ENCODE measurements at places on chromosomes 4 and X. TPM values are rescaled to one million over a fixed set of nuclear protein-coding genes. Genes with fewer than 3 reads are reported as not detected.

Gene XG
- total RNA-seq: not detected

Gene GNRHR
- not detected for total RNA-seq

Gene ADGRL3
- not detected for total RNA-seq

Gene SSX2
- total RNA-seq: not detected

- DNase-seq: no peak
- no peak overlapping the region for H3K4me3 ChIP-seq
- H3K4me1 ChIP-seq: no peaks in the 10 kb centered on the region
- H3K36me3 ChIP-seq: no peaks in the 10 kb centered on the region
Observed at GRCh38 chr4:57090079-57090478, 20.1 kb downstream of the IGFBP7 start.

DNA sequence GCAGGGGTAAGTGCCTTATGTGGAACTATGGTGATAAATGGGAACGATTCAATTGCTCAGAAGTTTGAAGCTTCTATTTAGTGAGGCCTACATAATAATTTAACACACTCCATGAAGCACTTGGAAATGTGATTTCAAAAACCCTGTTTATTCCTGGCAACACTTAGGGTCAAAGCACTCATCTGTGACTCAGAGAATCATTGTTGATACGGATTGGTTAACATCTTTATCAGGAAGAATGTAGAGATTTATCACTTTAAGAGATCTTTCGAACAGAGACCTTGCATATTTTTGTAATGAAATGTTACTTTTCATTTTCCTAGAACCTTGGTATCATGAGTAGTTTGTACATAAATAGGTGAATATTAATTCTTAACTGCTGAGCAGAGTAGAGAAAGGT lies 269.1 kb upstream of the SLIT2 start:
- H3K4me3 ChIP-seq: no peak overlapping the region
- H3K27me3 ChIP-seq: no peaks in the 10 kb centered on the region
- no peak for DNase-seq
- no peaks in the 10 kb centered on the region for H3K4me1 ChIP-seq

- H3K27me3 ChIP-seq: no peaks in the 10 kb centered on the region
- H3K4me1 ChIP-seq: no peaks in the 10 kb centered on the region
- H3K36me3 ChIP-seq: no peaks in the 10 kb centered on the region
- no peak overlapping the region for H3K27ac ChIP-seq
Observed at GRCh38 chr4:42235304-42236021, 83.0 kb upstream of the BEND4 start.

DNA sequence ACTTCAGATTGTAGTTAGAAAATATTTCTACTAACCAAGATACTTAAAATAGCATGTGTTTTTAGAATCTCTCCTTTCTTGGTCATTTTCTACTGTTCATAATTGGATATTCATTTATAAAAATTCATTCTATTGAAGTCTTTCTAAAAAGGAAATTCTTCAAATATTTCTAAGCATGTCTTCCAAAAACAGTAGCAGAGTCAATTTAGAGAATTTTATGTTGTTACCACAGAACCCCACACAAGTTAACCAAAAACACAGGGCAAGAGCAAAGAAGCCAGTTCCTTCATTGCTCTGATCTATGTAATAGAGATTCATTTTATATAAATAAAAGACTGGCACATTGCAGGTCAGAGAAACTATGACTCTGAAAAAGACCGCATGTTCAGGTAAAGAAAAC lies 345.1 kb upstream of the PITX2 start:
- no peaks in the 10 kb centered on the region for H3K36me3 ChIP-seq
- no peaks in the 10 kb centered on the region for H3K27me3 ChIP-seq
- H3K27ac ChIP-seq: no peak overlapping the region
- H3K4me1 ChIP-seq: no peaks in the 10 kb centered on the region
- no peak for DNase-seq
- H3K4me3 ChIP-seq: no peak overlapping the region

GRCh38 chr4:94537921-94538628 lies 86.3 kb downstream of the PDLIM5 start:
- H3K36me3 ChIP-seq: no peaks in the 10 kb centered on the region

DNA sequence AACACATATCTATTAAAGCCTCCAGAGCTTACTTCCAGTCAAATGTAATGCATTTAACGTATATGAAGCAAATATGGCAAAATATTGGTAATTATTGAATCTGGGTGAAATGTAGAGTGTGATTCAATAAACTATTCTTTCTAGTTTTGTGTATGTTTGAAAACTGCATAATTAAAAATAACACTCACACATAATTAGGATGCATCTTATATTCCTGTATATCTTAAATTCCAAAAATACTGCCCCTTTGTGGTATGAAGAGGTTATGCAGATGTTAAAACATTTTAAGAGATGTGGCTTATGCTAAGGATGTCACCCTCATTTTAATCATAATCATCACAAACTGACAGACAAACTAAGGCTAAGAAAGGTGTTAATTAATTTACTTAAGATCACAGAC lies 182.9 kb downstream of the COX18 start:
- no peak for DNase-seq
- no peak overlapping the region for H3K27ac ChIP-seq
- no peaks in the 10 kb centered on the region for H3K27me3 ChIP-seq
- no peaks in the 10 kb centered on the region for H3K36me3 ChIP-seq
- H3K4me3 ChIP-seq: no peak overlapping the region
- no peaks in the 10 kb centered on the region for H3K4me1 ChIP-seq

- no peaks in the 10 kb centered on the region for H3K27me3 ChIP-seq
- no peaks in the 10 kb centered on the region for H3K36me3 ChIP-seq
- H3K4me1 ChIP-seq: no peaks in the 10 kb centered on the region
- no peak overlapping the region for H3K27ac ChIP-seq
- H3K4me3 ChIP-seq: no peak overlapping the region
Observed at GRCh38 chr4:110371016-110371770, 104.8 kb upstream of the ENPEP start.

- H3K36me3 ChIP-seq: no peaks in the 10 kb centered on the region
- peak; percentile 10 for DNase-seq
- peak overlapping the region; percentile 55 for H3K4me3 ChIP-seq
- H3K4me1 ChIP-seq: peaks cover 9% of the 10 kb centered on the region
- H3K27me3 ChIP-seq: no peaks in the 10 kb centered on the region
- H3K27ac ChIP-seq: no peak overlapping the region
Observed at GRCh38 chrX:155767051-155767875, 113.9 kb upstream of the VAMP7 start.

GRCh38 chrX:130100180-130100579 lies 10.1 kb downstream of the ELF4 start:
- H3K27me3 ChIP-seq: no peaks in the 10 kb centered on the region
- no peak for DNase-seq
- H3K27ac ChIP-seq: no peak overlapping the region

DNA sequence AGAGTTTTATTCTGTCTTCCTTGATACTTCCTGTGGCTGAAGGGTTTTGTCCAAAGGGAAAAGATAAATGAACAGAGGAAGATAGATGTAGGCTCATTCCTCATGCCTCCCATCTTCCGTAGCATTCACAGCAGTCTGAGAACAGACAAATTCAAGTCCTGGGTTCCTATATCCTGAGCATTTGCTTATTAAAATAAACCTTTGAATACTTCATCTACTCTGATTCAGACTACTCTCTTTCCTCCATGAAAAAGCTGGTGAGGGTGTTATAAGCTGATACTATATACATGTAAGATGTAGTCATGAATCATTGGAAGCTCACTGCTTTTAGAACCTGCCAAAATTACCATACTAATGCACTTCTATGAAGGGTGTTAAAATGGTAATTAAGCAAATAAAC lies 61.2 kb downstream of the GAB1 start:
- H3K4me3 ChIP-seq: no peak overlapping the region
- H3K27me3 ChIP-seq: no peaks in the 10 kb centered on the region
- no peak for DNase-seq

DNA sequence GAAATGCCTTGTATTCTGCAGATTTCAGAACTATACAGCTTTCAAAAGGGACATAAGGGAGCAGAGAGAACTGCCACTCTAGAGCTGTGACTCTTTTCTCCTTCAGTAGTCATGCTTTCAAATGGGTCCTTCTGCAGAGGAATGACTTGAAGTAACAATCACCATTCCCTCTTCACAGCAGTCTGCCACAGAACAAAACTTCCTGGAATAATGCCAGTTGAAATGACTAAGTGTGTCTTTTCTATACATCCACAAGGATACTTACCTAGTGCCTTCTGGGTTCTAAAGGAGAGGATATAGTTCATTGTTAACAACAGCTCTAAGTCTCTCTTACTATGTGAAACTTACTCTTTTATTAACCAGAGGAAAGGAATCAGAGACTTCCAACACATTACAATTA lies 515.4 kb upstream of the ATOH1 start:
- H3K4me3 ChIP-seq: no peak overlapping the region
- H3K4me1 ChIP-seq: no peaks in the 10 kb centered on the region
- H3K36me3 ChIP-seq: no peaks in the 10 kb centered on the region

DNA sequence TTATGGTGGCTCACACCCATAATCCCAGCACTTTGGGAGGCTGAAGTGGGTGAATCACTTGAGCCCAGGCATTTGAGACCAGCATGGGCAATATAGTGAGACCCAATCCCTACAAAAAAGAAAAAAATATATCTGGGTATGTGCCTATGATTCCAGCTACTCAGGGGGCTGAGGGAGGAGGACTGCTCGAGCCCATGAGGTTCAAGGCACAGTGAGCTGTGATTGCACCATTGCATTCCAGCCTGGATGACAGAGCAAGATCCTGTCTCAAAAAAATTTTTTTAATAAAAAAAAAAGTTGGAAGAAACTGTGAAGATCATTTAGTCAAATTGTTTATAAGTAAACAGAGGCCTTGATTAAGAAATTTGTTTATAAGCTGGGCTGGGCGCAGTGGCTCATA lies 39.7 kb downstream of the KLHL8 start:
- DNase-seq: no peak
- no peaks in the 10 kb centered on the region for H3K4me1 ChIP-seq
- no peak overlapping the region for H3K4me3 ChIP-seq
- no peaks in the 10 kb centered on the region for H3K27me3 ChIP-seq
- H3K36me3 ChIP-seq: no peaks in the 10 kb centered on the region
- H3K27ac ChIP-seq: no peak overlapping the region

- H3K27me3 ChIP-seq: no peaks in the 10 kb centered on the region
- no peak overlapping the region for H3K4me3 ChIP-seq
- no peaks in the 10 kb centered on the region for H3K36me3 ChIP-seq
- no peak for DNase-seq
- H3K4me1 ChIP-seq: no peaks in the 10 kb centered on the region
Observed at GRCh38 chr4:117692538-117692937, 341.7 kb upstream of the NDST3 start.

DNA sequence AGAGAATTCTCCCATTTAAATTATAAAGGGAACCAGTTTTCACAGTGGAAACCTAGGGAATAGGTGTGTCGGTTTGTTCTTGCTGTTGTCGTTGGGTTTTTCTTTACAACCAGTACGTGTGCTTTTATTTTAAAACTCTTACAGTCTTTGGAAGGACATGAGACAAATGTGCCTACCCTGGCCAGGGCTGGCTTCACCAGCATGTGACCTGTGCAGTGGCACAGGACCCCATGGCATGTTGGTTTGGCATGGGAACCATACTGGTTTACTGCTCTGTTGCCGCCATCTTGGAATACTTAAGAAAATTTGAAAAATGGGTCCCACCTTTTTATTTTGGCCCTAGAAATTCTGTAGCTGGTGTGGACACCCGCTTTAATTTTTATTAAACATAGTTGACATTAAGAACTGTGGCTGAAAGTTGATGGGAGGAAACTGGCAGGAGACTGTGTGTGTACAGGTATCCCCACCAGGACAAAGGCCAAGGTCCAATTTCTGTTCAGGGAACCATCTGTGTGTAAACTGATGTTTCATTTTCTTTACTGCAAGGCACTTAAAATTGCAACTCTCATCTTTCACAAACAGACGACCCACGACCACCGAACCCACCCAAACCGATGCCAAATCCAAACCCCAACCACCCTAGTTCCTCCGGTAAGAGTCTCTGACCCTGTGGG lies 28.8 kb downstream of the CD99 start:
- H3K27me3 ChIP-seq: no peaks in the 10 kb centered on the region
- H3K4me1 ChIP-seq: no peaks in the 10 kb centered on the region
- no peak overlapping the region for H3K4me3 ChIP-seq

GRCh38 chr4:52095374-52095773 lies 44.3 kb downstream of the SPATA18 start:
- no peaks in the 10 kb centered on the region for H3K27me3 ChIP-seq
- no peaks in the 10 kb centered on the region for H3K4me1 ChIP-seq
- no peak overlapping the region for H3K4me3 ChIP-seq
- DNase-seq: no peak

DNA sequence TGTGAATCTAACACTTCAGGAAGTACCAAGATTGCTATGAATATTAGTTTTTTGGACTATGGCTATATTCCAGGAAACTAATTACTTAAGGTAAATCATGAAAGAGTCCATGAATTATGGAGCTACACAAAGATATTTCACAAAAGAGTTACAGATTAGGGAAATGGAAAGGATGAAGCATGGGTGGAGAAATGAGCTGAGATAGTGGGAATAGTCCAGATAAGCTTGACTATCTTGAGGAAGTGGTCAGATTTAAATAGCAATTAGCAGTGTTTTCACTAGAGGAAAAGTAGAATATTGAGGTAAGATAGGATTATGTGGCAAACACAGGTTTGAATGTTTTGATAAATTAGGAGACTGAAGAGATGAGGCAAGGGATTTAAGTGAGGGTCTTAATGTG lies 42.1 kb upstream of the C1GALT1C1 start:
- DNase-seq: no peak
- H3K27me3 ChIP-seq: no peaks in the 10 kb centered on the region
- no peaks in the 10 kb centered on the region for H3K36me3 ChIP-seq
- H3K4me1 ChIP-seq: no peaks in the 10 kb centered on the region
